ENCODE measurements at places on chromosomes 6 and 20.
A peak's percentile ranks its signal among the peaks of the same experiment; 100 is the strongest.

DNA sequence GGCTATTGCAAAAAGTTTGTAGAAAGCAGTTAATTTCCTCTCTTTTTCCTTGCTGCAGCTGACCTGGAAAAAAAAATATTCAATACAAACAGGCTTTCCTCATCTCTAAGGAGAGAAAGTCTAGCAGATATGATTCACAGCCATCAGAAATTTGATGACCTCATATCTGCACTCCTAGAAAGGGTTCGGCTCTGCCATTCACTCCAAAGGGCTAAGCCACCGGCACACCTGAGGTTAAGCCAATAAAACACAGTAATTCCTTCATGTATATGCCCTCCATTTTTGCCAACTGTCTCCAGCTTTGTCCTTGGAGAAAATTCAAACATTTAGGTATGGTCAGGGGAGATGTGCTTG, 18.7 kb upstream of the LY86 start:
- no peak for DNase-seq

DNA sequence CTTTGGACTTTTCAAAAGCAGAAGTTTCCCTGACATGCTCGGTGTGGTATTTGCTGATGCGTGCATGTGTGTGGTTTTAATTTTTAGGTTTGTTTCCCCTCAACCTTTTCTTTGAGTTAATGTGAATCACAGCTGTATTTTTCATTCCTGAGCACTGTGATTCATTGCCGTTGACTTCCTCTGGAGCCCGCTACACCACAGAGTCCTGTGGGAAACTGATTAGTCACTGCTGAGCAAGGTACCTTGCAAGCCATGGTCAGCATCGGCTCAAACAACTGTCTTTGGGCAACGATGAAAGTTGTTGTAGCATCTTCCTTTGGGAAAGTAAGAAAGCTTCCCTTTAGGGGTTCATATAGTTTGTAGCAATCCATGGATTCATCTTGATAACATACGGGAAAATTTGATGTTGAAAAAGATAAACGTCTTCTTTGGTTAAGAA, 57.5 kb downstream of the RIN2 start:
- DNase-seq = peak; percentile 93

DNA sequence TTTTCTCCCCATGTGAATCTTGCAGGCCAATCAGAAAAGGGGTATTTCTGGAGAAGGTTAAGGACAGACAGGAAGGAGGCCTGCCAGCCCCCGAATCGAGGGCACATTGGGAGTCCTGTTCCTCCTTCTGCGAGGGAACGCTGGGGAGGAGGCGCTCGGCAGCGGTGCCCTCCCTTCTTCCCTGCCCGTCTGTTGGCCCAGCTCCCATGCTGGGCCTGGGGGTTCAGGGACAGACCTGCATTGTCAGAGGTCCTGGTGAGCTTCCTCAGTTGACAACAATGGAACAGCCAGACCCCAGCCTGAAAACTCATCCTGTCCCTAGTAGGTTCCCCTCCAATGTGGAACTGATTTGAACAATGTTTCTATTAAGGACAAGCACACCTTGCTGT, 15.1 kb upstream of the SYNJ2 start:
- DNase-seq = no peak

GRCh38 chr6:134361011-134361410, 43.1 kb upstream of the SGK1 start:
- DNase-seq = no peak

- DNase-seq = no peak
These were observed 189.4 kb upstream of the RNF217 start for GRCh38 chr6:124772733-124773319.
